ENCODE measurements at places on chromosomes 7 and 10.

GRCh38 chr10:95522117-95522516, 39.1 kb downstream of the SORBS1 start:
- DNase-seq = no peak

GRCh38 chr7:16422917-16423316, 1.6 kb upstream of the CRPPA start:
- no peak for DNase-seq

- no peak for DNase-seq
Observed at GRCh38 chr10:95406651-95407280, 116.0 kb upstream of the PDLIM1 start.

GRCh38 chr7:80298201-80298600, 163.6 kb downstream of the GNAI1 start:
- no peak for DNase-seq

DNA sequence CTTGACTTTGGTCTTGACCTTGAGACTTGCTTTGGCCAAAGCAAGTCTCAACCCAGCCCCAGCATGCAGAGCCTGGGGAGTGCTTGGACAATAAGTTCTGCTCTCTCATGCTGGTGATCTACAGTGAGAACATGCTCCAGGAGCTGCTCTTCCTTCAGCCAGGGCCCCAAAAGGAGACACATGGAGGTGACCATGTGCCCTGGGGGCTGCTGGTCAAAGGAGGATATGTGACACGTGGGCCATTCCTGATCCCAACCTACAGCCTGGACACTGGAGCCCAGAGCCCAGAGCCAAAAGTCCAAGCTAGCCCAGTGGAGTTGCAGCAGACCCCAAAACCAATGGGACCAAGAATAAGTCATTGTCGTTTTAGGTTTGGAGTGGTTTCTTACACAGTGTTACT, 78.2 kb upstream of the CHST15 start:
- DNase-seq = no peak

DNA sequence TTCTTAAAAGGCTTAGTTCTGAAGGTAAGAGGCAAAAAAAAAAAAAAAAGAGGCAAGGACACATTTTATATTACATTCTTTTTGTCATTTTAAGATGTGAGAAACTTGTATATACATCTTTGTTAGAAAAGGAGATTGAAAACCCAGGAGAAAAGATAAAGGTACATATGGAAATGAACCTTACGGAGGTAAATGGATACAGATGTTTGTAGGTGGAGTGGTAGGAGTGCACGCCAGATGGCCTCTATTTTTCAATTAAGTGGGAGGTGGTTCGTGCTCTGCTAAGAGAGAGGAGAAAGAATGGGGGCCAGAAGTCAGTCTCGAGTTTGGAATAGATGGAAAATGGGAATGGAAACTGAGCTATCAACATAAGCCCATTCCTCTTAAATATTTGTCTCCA, 622.5 kb upstream of the GHITM start:
- no peak for DNase-seq

GRCh38 chr10:15627617-15628196, 92.0 kb downstream of the ITGA8 start:
- DNase-seq = no peak

DNA sequence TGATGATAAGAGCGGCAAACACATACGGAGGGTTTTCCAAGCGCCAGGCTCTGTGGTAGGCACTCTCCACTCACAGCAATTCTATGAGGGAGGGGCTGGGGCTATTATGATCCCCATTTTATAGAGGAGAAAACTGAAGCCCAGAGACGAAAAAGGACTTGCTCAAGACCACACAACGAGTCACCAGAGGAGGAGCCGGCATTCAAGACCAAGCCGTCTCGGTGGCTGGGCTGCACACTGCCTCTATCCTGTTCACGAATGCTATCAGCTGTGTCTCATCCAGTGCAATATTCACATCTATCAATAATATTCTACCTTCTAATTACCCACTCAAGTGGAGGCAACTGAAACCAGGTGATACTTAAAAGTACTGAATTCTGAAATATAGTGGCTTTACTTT, 67.8 kb upstream of the NMT2 start:
- no peak for DNase-seq

DNA sequence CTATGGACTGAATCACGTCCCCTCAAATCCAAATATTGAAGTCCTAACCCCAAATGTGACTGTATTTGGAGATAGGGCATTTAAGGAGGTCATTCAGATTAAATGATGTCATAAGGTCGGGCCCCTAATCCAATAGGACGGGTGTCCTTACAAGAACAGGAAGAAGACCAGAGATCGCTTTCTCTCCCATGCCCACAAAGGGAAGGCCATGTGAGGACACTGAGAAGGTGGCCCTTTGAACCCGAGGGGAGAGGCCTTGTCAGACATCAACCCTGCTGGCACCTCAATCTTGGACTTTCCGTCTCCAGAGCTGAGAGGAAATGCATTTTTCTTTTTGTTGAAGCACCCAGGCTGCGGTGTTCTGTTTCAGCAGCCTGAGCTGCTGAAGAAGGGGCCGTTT, 72.3 kb upstream of the KLF6 start:
- no peak for DNase-seq

GRCh38 chr7:143931739-143932138, 3.3 kb upstream of the OR2F2 start:
- DNase-seq = no peak

DNA sequence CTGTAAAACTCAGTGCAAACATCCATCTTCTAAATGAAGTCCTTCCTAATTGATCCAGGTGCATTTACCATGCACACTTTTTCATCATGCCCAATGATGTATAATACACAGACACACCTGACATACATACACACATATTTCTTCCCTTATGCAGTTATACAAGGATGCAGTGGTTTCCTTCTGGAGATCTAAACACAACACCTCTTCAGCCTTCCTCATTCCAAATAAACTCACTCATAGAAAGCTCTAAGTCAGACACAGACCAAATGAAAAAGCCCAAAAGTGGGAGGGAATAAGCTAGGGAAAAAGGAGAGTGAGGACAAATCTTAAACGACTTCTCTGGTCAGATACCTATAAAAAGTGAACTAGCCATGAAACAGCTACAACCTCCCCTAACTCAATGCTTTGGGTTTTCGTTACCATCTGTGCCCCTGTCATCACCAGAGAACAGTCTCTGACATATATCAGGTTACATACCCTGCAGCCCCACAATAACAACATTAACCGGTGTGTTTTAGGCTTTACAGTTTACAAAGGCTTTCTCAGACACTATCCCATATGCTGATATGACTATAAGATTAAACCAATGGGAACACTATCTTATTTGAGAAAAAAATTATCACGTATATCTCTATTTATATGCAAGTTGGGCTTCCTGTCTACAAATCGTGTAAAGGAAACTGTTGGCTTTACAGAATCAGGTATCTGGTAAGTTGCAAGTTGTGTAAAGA, 675.2 kb downstream of the PHTF2 start:
- DNase-seq = no peak

DNA sequence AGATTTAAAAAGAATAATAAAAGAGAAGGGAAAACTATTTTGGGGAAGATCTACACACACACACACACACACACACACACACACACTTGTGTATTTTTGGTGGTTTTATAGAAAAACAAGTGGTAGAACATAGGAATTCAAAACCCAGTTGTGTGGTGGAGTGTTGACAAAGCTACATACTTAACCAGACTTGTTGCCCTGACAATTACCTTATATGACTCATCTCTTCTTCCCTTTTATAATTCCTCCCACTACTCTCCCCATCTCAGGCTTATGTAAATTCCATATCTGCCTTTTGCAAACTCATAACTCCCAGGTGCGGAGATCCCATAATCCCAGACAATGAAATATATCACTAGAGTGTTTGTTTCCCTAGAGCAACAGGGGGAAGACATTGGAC, 873.7 kb downstream of the NXPH1 start:
- DNase-seq = no peak

GRCh38 chr7:18896343-18896975, 221.0 kb downstream of the TWIST1 start:
- no peak for DNase-seq

DNA sequence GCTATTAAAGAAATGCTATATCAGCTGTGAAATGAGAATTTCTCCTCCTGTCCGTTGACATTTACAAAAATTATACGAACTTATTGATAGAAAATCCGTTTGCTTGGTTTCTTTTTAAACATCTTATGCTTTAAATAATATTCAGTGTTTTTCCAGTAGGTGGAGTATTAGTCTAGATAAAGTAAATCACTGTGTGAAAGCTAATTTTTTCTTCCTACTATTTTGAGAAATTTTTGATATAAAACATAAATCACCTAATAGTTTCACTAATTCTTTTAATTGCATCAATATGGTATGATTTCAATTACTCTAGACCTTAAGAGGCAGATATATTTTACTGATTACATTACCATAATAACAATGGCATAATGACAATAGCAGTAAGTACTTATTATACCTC, 335.2 kb upstream of the C7orf33 start:
- no peak for DNase-seq

GRCh38 chr7:36690041-36690440, 34.3 kb downstream of the AOAH start:
- DNase-seq = no peak

DNA sequence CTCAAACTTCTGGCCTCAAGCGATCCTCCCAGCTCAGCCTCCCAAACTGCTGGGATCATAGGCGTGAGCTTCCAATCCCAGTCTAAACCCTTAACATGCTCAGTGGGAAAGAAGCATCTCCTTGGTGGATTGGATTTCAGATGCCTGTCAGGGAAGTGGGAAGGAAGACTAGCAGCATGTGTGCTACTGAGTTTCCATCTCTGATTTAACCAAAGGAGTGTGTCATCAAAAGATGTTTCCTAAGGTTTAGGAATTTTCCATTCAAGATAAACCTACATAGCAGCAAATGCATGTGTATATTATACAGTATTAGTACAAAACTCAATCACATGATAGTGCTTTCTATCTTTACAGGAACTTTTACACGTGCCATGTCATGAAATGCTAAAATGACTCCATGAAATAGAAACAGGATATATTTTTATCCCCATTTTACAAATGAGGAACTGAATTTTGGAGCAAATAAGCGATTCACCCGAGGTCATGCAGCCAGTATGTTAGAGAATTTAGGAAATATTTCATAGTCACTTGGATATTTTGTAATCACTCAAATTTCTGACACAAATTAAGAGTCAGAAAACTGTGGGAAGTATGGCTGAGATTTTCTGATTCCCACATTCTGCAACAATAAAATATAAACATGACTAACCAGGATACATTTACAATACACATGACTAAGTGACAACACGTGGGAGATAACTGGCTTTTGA, 11.4 kb upstream of the TMEM26 start:
- no peak for DNase-seq

DNA sequence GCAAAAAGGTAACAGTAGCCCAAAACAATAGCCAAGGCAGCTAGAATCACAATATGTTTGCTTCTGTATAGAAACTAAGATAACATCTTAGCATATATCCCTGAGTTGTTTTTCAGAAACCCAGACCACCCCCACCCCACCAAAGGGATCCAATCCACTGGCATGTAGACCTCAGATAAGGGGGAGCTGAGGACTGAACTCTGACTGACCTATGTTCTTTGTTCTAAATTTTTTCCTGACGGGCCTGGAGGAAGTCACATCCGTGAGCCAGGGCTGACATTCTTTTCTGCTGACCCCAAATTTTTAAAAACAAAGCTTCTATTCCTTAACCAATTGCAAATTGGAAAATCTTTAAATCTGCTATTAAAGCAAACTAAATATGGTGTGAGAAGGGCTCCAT, 493.9 kb upstream of the IGFBP3 start:
- DNase-seq = no peak

GRCh38 chr7:156017916-156018700, 205.8 kb upstream of the SHH start:
- no peak for DNase-seq

- no peak for DNase-seq
Observed at GRCh38 chr10:103712146-103712545, 143.2 kb downstream of the SH3PXD2A start.

GRCh38 chr10:64209561-64209960, 688.4 kb downstream of the REEP3 start:
- DNase-seq = no peak

GRCh38 chr7:128067983-128068382, 36.7 kb upstream of the LRRC4 start:
- DNase-seq = no peak

GRCh38 chr7:106640368-106641141, 20.4 kb downstream of the CCDC71L start:
- no peak for DNase-seq

DNA sequence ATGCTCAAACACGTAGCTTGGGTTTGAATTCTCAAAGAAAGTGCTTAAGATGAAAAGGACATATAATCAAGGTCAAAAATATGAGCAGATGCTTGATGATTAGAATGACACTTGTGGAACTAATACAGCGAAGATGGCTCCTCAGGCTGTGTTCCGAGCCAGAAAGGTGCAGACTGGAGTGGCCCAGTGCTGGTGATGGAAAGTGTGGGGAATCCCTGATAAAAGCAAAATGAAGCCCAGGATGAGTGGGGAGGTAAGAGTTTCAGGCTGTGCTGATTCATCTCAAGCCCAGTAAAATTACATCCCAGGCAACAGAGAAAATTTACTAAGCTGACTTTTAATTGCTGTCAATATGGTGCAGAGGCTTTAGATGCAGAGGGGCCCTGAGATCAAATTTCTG, 77.8 kb upstream of the IKZF1 start:
- DNase-seq = no peak

- DNase-seq = no peak
Observed at GRCh38 chr10:42872865-42873435, 90.4 kb downstream of the BMS1 start.

DNA sequence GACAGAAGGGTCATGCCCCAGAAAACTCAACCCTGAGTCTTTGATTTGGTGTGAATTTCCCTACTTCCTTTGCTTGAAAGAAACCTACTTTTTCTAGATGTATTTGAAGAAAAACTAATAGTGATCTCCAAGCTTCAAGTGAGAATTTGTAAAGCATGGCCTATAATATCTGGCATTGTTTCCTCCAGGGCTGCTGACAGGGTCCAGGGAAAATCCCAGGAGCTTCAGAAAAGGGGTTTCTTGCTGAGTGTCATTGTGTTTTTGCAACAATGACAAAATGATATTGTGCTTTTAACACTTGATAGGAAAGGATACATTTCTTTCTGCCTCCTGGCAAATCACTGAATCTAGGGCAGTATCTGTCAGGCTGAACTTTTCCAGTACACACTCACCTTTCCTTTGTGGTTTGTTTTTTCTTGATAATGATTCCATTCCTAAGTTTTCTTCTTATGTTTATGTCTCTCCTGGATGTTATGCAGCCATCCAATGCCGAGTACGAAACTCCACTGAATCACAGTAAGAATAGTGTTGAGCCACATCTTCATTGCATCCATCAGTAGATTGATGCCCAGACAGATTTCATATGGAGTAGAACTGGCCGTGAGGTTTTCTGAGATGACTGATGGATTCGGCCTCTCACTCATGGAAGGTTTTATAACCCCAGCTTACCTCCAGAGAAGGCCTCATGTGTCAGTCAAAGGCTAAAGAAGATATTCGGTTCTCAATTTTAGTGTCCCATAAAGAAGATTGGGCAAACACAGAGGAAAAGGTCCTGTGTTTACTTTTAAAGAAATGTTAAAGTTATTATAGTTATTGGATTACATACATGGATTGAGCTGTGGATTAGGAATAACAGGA, 76.9 kb upstream of the STEAP1B start:
- no peak for DNase-seq

Measured in cortex of kidney (tissue), 1 donor.